ENCODE measurements at places on chromosomes 3 and 15.

DNA sequence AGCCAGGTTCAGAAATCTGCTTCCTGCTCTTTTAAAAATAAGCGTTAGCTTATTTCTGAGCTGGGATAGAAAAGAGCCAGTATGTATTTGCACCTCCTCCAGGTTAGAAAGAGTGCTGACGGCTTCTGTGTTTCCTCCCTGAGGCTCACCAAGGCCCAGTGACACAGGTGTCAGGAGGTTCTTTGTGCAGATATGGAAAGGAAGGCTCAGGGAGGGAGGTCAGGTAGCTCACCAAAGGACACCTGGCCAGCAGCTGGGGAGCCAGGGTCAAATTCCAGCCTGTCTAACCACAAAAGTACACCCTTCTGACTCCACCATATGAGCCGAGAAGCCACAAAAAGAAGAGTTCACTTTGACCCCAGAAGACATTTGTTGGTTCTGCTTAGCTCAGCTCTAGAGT lies 201.0 kb upstream of the WNT5A start:
- no peak for DNase-seq

- DNase-seq: no peak
These were observed 56.2 kb downstream of the IL5RA start for GRCh38 chr3:3053974-3054373.

DNA sequence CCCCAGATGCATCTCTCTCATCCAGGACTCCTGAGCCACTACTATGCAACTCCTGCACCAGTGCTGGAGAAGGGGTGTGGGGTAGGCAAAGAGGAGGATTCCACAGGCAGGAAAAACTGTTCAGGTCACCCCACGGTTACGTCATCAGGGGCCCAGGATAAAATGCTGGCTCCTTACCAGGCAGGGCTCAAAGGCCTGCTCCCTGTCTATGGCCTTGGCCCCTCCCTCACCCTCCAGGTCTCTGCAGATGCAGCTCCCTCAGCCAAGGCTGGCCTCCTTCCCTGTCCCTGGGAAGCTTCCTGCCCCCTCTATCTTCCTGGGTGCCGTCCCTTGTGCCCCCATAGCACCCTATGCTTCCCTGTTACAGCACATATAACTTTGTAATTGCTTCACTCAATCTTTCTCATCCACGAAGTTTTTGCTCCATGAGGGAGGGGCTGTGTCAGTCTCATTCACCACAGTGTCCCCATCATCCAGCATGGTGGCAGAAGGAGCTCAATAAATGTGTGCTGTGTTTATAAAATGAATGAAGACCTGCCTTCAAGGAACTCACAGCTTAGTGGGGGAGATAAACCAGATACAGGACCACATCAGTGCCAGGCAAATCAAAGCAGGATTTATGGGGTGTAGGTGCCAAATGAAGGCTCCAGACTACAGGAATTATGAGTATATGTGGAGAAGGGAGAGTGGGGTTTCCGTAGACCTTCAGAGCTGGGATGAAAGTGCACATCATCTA lies 18.6 kb downstream of the KBTBD13 start:
- DNase-seq: no peak

DNA sequence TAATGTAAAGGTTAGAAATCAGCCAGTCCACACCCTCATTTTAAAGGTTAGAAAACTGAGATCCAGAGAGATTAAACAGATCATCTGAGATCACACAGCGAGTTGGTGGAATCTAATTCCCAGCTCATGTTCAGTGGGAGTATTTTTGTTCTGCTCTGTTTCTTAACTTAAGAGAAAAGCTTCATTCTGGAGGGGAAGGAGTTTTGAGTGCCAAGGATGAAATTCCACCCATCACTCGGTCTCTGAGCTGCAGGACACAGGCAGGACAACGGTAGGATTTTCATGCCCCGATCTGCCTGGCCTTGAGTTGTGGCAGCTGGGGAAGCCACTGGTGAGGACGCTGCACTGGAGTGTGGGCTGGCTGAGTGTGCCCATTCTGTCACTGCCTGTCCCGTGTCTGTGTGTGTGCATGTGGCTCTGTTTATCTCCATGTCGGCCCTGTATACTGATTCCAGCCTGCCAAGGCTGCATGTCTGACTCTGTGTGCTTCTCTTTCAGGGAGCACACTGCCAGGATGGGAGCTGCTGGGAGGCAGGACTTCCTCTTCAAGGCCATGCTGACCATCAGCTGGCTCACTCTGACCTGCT lies 94.3 kb downstream of the CEMIP start:
- no peak for DNase-seq

DNA sequence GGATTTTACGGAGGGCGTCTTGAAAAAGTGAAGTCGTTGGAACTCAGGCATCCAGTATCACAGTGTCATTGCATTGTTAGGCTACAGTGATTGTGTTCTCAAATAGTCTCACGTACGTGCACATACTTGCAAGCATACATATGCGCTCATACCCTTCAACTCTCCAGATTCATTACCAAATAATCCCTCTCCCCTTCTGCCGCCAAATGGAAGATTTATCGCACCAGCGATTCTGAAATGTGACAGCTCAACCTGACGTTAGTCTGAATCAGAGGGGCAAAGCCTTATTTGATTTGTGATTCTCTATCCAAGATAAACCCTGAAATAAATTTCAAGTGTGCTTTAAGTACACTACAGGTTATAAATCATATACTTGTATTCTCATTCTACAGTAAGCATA lies 119.4 kb downstream of the GADL1 start:
- no peak for DNase-seq

- DNase-seq: no peak
These were observed 44.0 kb upstream of the BCL6 start for GRCh38 chr3:187788984-187789857.

GRCh38 chr15:71541746-71542145 lies 268.6 kb upstream of the NR2E3 start:
- DNase-seq: no peak

DNA sequence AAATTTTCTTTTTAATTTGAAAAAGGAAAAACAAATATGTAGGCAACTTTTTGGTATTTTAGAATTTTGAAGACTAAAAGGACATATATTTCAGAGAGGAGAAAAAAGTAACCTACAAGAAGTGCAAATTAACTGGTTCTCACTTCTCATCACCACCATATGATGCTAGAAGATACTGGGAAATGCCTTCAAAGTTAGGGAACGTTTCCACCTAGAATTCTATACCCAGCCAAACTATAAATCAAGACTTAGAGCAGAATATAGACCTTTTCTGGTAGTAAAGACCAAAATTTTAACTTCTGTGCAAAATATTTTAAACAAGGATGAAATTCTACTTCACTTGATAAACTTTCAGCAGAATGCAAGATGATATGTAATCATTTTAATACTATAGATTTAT lies 112.3 kb upstream of the PHLDB2 start:
- DNase-seq: no peak

- peak; percentile 63 for DNase-seq
These were observed 16.9 kb downstream of the SLC24A1 start for GRCh38 chr15:65638681-65639089.

DNA sequence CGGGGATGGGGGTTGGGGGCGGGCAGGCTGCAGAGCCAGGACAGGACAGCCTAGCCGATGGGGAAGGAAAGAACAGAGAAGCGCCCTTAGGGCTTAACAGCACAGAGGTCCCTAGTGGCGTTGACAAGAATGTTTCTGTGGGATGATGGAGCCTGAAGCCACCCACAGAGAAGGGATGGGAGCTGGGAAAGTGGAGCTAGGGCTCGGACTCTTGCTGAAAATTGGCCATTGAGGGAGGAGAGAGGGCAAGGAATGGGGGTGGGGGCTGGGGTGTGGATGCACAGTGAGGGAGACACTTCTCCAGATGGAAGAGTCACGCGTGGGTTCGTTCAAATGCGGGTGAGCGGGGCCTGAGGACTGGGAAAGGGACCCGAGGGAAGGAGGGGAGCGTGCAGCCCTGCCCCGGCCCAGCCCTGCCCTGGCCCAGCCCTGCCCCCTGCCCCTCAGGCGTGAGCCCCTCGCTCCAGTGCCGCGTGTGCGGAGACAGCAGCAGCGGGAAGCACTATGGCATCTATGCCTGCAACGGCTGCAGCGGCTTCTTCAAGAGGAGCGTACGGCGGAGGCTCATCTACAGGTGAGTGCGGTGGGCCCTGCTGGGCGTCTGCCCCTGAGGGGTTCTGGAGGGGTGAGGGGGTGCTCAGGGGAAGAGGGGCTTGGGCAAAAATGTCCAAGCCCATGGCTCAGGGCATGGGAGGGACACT lies 832 bp downstream of the NR2E3 start:
- DNase-seq: no peak

DNA sequence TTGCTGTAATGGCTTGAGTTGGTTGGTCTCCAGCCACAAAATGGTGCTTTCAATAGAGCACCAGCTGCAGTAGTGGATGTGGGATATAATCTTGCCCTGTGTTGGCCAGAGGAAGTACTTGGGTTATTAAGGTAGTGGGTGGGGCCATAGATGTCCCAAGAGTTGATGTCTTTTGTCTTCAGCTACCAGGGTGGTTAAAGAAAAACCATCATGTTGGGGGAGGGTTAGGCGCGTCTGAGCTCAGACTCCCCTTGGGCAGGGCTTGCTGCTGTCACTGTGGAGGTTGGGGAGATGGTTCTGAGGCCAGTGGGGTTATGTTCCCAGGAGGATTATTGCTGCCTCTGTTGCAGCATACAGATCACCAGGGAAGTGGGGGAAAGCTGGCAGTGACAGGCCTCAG lies 46.9 kb upstream of the GADL1 start:
- DNase-seq: no peak

DNA sequence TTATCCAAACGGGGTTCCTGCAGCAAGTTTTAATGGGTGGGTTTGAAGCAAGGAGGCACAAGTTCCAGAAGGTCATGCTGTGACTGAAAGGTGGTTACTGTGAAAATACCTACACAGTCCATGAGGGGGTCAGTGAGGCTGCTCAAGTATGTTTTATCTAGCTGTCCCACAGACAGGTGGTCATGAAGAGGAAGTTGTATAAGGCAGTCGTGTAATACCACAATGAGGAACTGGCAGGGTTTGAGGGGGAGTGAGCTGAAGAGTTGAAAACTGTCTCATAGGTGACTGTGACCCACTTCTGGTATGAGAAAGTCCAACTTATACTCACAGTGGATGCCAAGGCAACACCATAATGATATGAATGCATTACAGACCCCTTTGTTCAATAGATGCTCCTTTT lies 856.8 kb downstream of the OTOL1 start:
- no peak for DNase-seq

- DNase-seq: no peak
These were observed 3.8 kb downstream of the RBP2 start for GRCh38 chr3:139472380-139473010.

DNA sequence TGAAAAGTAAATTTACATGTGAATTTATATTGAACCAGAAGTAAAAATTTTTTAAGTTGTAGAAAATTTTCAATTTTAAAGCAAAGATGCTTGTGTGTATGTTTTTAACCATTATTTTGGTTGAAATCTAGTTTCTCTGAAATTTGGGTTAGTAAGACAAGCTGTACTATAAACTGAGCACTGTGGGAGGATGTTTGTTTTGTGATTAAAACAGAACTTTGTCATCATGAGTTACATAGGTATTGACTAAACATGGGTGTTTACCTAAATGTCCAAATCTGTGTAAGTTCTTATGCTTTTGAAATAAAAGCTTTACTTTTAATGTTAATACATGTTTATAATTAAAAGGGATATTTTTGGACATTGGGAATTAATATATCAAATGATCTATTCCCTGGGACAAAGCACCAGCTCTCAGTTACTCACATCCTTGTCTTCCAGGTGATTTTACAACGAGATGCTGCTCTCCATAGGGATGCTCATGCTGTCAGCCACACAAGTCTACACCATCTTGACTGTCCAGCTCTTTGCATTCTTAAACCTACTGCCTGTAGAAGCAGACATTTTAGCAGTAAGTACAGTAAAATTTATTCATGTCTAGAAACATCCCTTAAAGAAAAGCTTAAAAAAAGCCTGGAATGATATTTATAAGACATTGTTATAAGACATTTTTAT lies 32.7 kb downstream of the RNF13 start:
- DNase-seq: no peak

DNA sequence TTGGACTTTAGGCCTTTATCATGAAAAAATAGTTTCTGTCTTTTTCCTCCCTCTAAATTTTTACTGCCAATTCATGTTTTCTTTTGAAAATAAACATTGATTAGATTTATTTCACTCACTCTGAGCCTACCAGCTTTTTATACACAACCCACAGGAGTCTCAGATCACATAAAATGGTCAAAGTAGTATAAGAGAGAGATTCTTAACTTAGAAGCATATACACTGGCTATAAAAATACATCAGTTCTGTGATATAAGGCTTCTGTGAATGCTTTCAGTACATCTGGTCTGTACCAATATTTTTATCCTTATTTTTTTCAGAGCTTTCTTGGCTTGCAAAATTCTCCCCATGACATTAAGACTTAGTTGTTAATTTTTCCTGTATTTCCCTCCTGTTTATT lies 117.0 kb upstream of the PTX3 start:
- DNase-seq: no peak

DNA sequence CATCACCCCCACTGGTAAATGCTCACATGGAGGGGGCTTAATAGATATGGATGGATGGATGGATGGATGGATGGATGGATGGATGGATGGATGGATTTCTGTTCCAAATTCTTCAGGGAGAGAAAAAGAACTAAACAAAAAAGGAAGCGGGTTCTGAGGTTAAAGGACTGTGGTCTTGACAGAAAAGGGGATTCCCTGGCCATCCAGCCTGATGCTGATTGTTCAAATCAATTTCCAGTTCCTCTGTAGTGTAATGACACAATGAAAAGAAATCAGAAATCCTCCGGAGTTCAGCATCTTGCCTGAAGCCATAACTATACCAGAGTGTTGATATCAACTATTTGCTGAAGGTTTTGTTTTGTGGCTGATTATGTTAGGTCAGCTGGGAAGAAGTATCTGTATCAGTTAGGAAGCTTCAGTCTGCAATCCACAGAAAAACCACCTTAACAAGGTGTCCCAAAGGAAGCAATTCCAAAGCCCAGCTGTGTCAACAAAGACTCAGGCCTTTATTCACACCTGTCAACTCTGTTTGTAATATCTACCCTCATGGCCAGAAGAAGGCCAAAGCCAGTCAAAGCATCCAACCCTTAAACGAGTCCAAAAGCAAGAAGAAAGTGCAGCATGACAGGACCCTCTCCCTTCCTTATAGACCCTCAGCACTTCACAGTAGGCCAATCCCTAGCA lies 24.5 kb upstream of the RASA2 start:
- DNase-seq: no peak

GRCh38 chr3:94996743-94997142 lies 933.9 kb downstream of the NSUN3 start:
- no peak for DNase-seq

- DNase-seq: no peak
These were observed 22.2 kb downstream of the EPHB3 start for GRCh38 chr3:184583578-184584451.

GRCh38 chr15:83955806-83956265 lies 279.7 kb upstream of the GOLGA6L4 start:
- DNase-seq: no peak

DNA sequence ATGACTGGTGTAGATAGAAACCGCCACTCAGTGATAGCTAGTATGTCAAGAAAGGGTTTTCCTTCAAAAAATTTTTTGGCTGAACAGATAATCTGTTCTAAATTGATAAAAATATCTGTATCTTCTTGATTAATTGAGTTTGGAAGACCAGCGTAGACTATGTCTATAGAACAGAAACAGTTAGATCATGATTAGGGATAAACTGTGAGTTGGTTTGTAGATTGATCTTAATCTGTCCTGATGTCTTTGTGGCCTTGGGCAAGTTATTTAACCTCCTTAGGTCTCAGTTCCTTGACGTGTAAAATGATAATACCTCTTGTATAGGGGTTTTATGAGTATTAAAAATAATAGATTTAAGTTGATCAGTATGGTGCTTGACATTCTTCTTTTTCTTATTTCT lies 4.7 kb downstream of the NFKBIZ start:
- no peak for DNase-seq

- no peak for DNase-seq
These were observed 3.5 kb downstream of the HDC start for GRCh38 chr15:50261981-50262380.
